ENCODE measurements at places on chromosomes 1 and 21. TPM values are rescaled to one million over a fixed set of nuclear protein-coding genes. Genes with fewer than 3 reads are reported as not detected.

- H3K36me3 ChIP-seq, result no peaks in the 10 kb centered on the region
- peaks cover 59% of the 10 kb centered on the region for H3K4me1 ChIP-seq
- H3K27ac ChIP-seq, result no peak overlapping the region
- no peak for DNase-seq
- peaks cover 100% of the 10 kb centered on the region for H3K27me3 ChIP-seq
- H3K4me3 ChIP-seq, result no peak overlapping the region
Observed at GRCh38 chr1:90724361-90724760, 7.3 kb upstream of the BARHL2 start.

GRCh38 chr1:17125756-17126237 is 6.5 kb upstream of the PADI2 start:
- H3K4me1 ChIP-seq, result peaks cover 4% of the 10 kb centered on the region
- H3K4me3 ChIP-seq, result no peak overlapping the region
- DNase-seq, result peak; percentile 76
- H3K36me3 ChIP-seq, result no peaks in the 10 kb centered on the region

GRCh38 chr1:153749408-153750005 is 21.7 kb downstream of the INTS3 start:
- DNase-seq, result peak; percentile 87
- no peaks in the 10 kb centered on the region for H3K4me1 ChIP-seq
- peaks cover 84% of the 10 kb centered on the region for H3K36me3 ChIP-seq
- H3K27me3 ChIP-seq, result no peaks in the 10 kb centered on the region
- H3K27ac ChIP-seq, result no peak overlapping the region
- no peak overlapping the region for H3K4me3 ChIP-seq

DNA sequence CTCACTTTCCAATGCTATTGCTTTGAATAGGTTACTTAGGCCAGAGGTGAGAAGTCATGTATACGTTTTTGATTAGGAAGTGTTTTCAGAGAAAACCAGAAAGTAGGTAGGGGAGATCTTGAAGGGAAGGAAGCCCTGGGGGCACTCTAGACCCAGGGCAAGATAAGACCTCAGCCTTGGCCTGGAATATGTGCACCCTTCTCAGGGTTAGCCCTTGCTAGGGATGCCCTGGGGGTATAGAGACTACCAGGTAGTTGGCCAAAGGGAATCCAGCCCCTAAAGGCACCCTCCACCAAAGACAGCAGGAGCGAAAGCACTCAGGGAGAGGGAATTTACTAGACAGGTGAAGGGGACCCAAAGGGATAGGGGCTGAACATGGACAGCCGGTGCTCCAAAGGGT is 7.0 kb downstream of the TIAM1 start:
- H3K4me3 ChIP-seq, result no peak overlapping the region
- H3K4me1 ChIP-seq, result no peaks in the 10 kb centered on the region
- no peaks in the 10 kb centered on the region for H3K36me3 ChIP-seq
- no peak overlapping the region for H3K27ac ChIP-seq
- H3K27me3 ChIP-seq, result no peaks in the 10 kb centered on the region
- no peak for DNase-seq

Gene PTGS2
- total RNA-seq, result 0.88 TPM

Gene CELA3B
- not detected for total RNA-seq
